ENCODE measurements at places on chromosomes 1 and 21.

GRCh38 chr1:31691951-31692350 lies 11.9 kb downstream of the COL16A1 start:
- no peak for DNase-seq

DNA sequence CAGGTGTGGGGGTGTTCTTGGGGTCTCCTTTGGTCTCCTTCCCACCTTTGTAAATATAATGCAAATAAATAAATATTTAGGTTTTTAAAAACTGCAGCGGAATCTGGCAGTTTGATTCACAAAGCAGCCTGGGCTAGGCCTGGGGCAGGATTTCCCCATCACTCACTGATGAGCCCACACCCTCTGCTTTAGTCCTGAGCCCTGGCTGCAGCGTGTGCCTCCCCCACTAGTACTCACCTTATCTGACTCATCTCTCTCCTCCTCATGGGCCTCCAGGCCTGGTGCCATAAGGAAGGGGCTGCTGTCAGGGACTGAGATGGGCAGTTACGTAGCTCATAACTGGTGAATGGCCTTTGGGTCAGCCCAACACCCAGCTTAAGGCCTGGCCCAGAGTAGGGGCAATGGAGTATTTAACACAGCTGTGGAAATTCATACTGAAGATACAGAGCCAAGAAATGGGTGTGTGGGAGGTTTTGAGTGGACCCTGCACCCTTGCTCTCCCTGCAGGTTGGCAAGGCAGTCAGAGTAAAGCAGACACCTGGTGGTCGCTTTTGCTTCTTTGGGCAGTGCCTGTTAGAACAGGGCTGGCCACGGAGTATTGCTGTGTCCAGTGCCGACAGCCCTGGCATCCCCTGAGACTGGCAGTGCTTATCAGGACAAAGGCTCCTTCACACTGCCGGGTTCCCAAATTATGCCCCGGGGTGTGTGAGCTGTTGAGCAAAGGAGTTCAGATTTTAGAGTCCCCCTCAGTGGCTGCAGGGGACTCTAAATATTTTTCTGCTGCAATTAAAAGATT lies 39.7 kb downstream of the AZIN2 start:
- no peak for DNase-seq

- DNase-seq, result no peak
Measured at GRCh38 chr1:30719406-30720270, 3.7 kb downstream of the MATN1 start.

DNA sequence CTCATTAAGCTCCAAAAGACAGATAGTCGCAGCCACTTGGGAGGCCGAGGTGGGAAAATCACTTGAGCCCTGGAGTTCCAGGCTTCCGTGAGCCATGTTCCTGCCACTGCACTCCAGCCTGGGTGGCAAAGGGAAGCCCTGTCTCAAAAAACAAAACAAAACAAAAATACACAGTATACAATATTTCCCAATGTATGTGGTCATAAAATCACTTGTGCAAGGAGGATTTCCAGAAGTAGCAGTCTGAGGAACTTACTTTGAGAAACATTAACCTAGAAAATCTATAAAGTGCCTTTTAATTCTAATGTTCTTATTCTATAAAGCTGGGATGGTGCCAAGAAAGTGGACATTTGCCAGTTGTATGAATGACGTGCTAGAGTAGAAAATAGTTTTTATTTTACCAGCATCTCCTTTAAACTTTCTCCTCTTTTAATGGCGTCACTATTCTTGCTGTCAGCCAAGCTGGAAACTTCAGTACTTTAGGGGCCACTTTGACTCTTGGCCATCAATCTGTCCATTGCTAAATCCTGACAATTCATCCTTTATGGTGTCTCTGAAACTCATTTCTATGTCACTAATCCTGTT lies 22.5 kb downstream of the FAM177B start:
- no peak for DNase-seq

All from DMS 273 treated with DMSO at 0.1 percent for 48 hours (cell line).